ENCODE measurements at places on chromosomes 11 and 22. TPM values are rescaled to one million over a fixed set of nuclear protein-coding genes. Genes with fewer than 3 reads are reported as not detected.

OR4C3 gene
- total RNA-seq = not detected

GRCh38 chr11:117502779-117503100 is 175.1 kb downstream of the CEP164 start:
- DNase-seq = no peak

- DNase-seq = peak; percentile 68
Observed at GRCh38 chr11:117191680-117192400, 7.3 kb upstream of the TAGLN start.

- peak; percentile 87 for DNase-seq
Observed at GRCh38 chr11:61293867-61294716, 1.0 kb downstream of the VWCE start.

Data from posterior vena cava (tissue), 2 donors.